ENCODE measurements at places on chromosomes 2 and 18.

GRCh38 chr2:199631129-199631528 lies 173.4 kb upstream of the SATB2 start:
- no peak for DNase-seq

DNA sequence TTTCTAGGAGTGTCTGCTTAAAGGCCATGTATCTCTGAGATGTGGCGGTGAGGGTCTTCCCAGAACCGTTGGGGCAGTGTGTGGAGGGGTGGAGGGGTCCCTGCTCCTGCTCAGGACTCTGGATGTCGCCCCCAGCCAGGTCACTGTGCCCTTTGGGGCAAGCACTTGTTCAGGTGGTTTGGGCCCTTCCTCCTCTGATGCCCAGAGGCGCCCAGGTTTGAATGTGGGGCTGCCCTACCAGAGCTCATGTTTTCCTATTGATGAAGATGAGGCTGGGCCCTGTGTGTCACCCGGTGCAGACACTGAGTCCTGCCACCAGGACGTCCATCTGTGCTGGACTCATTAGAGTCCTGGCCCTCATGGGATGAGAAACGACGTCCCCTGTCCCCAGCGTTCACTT lies 14.3 kb upstream of the PER2 start:
- no peak for DNase-seq

DNA sequence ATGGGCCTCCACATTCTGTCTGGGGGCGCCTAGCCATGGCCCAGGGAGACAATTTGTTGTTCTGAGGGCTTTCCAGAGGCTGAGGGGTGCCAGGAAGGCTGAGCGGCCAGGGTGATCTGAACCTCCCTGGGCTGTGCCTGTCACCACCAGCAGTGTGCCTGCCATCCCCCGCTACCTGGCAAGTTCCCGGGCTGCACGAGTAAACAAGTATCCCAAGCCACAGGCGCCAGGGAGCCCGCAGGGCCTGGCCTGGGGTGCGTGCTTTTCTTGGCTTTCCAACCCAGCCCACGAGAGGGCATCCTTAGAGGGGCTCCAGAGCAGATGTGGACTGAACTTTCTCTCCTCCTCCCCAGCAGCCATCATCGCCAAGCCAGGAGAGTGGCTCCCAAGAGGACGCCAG lies 35.1 kb upstream of the B3GNT7 start:
- no peak for DNase-seq

DNA sequence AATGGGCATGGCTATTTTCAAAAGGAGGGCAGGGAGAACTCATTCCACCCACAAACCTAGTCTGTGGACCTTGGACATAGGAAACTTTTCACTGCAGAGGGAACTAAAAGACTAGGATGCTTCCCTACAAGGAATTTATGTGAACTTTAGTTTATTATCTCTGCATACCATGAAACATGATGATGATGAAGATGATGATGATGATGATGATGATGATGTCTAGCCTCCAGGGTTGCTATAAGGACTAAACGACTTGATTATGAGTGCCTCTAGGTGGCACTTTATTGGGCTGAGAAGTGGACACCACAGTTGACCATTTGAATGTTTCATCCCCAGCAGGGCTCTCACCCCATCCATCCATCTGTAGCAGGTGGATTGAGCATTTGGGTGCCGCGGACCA lies 260.0 kb upstream of the TCF4 start:
- no peak for DNase-seq

DNA sequence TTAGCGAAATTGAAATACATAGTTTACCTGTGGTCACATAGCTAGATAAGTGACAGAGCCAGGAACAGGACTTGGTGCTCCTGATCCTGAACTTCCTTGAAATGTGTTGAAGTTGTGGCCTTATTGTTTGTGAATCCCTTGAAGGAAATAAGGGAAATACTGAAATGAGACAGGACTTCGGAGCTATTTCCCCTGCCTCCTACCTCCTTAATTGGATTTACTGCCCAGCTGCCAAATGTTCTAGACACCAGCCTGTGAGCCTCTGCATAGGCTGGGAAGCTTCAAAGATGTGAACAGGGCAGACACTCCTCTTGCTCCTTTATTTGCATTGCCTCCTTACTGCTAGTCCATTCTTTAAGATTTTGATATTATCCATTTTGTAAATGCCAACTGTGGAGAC lies 135.2 kb downstream of the PRPF40A start:
- no peak for DNase-seq
